DMS153 (cell line): ENCODE measurements at places on chromosomes 6 and 20.

- DNase-seq = no peak
These were observed 6.1 kb downstream of the DNPH1 start for GRCh38 chr6:43223175-43223574.

DNA sequence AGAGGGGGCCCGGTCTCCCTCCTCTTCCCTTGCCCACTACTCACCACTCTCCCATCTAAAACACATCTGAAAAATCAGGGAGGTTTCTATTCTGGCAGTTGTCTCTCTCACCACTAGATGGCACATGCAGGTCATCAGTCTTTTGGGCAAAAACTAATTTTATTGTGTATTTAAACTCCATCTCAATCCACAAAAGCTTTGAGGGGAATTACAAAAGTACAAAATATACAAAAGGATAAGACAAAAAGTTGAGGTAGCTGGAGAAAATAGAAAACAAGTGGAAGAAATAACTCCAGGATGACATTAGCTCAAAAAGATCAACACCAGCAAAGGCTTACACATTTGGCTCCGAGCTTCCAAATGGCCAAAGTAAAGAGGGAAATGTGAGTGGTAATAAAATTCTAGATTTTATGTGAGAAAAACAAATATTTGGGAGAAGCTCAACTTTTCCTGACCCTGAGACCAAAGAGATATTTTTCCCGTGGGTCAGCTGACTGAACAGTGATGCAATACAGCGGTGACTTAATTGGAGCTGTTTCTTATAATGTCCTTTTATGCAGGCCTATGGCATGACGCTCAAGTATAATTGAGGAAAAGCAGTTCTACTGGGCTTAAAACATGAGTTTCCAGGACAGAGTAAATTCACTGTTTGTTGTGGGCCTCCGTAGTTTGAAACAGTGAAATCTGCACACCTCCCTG, 79.8 kb upstream of the CHD6 start:
- no peak for DNase-seq

GRCh38 chr6:64811119-64811518, 895.9 kb downstream of the EYS start:
- DNase-seq = no peak

DNA sequence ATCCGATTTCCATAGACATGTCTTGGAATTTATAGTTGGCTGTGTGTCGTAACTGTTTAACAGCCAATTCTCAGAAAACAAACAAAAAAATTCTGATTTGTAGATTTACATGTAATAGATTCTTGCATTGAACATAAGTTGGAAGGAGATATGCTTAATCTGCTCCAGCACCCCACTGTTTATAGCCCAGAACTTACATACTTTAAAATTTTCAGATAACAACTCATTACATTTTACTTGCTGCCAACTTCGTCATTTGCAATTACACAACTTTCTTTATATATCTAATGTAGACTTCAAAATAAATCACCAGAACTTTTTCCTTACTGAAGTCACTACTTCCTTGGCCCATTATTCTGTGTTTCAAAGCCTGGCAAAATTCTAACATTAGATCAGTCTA, 472.3 kb upstream of the EYS start:
- no peak for DNase-seq

- no peak for DNase-seq
These were observed 282.8 kb upstream of the FOXQ1 start for GRCh38 chr6:1029141-1029540.

GRCh38 chr6:39992861-39993622, 58.8 kb upstream of the MOCS1 start:
- no peak for DNase-seq

DNA sequence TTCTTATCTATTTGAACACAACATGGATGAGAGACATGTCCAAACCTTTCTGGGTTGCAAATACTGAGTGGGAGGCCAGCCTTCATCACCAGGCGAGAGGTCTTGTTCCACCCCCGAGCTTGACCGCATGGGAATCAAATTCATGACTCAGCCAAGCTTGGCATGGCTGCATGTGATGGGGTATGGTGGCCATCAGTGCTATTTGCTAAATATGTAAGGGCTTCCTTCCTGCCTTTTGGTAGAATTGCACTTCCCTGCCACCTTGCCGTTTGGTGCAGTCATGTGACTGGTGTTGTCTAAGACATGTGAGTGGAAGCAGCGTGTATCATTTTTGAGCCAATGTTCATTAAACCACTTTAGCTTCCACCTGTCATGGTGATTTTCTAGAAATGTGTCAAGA, 508.9 kb upstream of the SULF2 start:
- no peak for DNase-seq

- no peak for DNase-seq
These were observed 371.4 kb downstream of the HDGFL1 start for GRCh38 chr6:22940581-22941290.

DNA sequence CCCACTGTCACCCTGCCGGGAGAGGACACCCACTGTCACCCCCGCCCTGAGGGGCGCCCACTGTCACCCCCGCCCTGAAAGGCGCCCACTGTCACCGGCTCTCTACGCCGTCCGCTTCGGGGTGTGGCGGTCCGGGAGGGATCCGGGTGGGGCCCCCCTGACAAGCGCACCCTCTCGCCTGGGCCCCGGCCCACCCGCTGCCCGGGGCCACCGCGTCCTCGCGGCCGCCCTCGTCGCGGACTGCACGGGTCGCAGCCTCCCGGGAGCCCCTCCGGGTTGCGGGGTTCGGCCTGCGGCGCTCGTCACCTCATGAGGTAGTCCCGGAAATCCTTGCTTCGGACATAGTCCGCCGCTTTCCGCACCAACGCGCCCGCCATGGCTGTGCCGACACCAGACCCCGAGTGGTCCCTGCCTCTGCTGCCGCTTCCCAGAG, 224 bp downstream of the MPC1 start:
- no peak for DNase-seq

GRCh38 chr20:48455651-48456365, 372.0 kb downstream of the PREX1 start:
- DNase-seq = no peak
